ENCODE measurements at places on chromosomes 7 and 10. TPM values are rescaled to one million over a fixed set of nuclear protein-coding genes. Genes with fewer than 3 reads are reported as not detected.

- H3K4me3 ChIP-seq: no peak overlapping the region
- H3K27ac ChIP-seq: no peak overlapping the region
- DNase-seq: no peak
- no peaks in the 10 kb centered on the region for H3K4me1 ChIP-seq
- no peaks in the 10 kb centered on the region for H3K36me3 ChIP-seq
- H3K27me3 ChIP-seq: peaks cover 2% of the 10 kb centered on the region
Measured at GRCh38 chr7:155418304-155418703, 39.6 kb upstream of the EN2 start.

- peaks cover 6% of the 10 kb centered on the region for H3K4me1 ChIP-seq
- no peaks in the 10 kb centered on the region for H3K36me3 ChIP-seq
- no peaks in the 10 kb centered on the region for H3K27me3 ChIP-seq
- no peak for DNase-seq
- H3K27ac ChIP-seq: no peak overlapping the region
- H3K4me3 ChIP-seq: no peak overlapping the region
Measured at GRCh38 chr10:12720217-12720981, 281.1 kb downstream of the CCDC3 start.

DNA sequence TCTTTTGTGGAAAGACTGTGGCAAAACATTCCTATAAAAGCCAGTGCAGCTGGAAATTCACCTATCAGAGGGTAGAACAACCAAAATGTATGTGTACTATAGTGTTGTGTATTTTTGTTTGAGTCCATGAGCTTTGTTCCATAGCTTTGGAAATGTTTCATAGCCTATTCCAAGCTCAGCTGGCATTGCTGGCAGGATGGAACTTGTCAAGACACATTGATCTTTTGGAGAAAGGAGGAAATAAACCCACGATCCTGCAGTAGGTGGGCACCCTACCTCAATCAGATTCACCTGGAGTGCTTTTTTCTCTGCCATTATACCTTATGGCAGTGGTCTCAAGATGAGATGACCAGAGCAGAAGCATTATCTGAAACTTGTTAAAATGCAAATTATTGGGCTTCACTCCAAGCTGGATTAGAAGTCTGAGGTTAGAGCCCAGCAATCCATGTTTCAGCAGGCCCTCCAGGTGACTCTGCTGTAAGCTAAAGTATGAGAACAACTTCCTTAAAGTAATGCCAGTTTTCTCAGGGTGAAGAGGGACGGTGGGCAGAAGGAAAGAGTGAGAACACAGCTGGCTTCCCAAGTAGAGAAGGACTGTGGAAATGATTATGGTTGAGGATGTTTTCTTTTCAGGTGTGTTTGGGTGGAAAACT is 30.3 kb upstream of the CDK1 start:
- no peaks in the 10 kb centered on the region for H3K4me1 ChIP-seq
- no peaks in the 10 kb centered on the region for H3K36me3 ChIP-seq
- H3K27ac ChIP-seq: no peak overlapping the region
- no peak for DNase-seq
- no peak overlapping the region for H3K4me3 ChIP-seq

CNTNAP2 gene
- total RNA-seq: 0.03 TPM

- no peak overlapping the region for H3K4me3 ChIP-seq
- no peaks in the 10 kb centered on the region for H3K27me3 ChIP-seq
- no peak overlapping the region for H3K27ac ChIP-seq
- H3K36me3 ChIP-seq: no peaks in the 10 kb centered on the region
- no peak for DNase-seq
Measured at GRCh38 chr7:126040114-126041045, 1110.8 kb upstream of the POT1 start.

- H3K27me3 ChIP-seq: peaks cover 3% of the 10 kb centered on the region
- no peaks in the 10 kb centered on the region for H3K4me1 ChIP-seq
- H3K27ac ChIP-seq: no peak overlapping the region
- H3K36me3 ChIP-seq: no peaks in the 10 kb centered on the region
- no peak for DNase-seq
Measured at GRCh38 chr7:37448011-37448635, 541 bp downstream of the ELMO1 start.

TACR2 gene
- total RNA-seq: 0.21 TPM

DNA sequence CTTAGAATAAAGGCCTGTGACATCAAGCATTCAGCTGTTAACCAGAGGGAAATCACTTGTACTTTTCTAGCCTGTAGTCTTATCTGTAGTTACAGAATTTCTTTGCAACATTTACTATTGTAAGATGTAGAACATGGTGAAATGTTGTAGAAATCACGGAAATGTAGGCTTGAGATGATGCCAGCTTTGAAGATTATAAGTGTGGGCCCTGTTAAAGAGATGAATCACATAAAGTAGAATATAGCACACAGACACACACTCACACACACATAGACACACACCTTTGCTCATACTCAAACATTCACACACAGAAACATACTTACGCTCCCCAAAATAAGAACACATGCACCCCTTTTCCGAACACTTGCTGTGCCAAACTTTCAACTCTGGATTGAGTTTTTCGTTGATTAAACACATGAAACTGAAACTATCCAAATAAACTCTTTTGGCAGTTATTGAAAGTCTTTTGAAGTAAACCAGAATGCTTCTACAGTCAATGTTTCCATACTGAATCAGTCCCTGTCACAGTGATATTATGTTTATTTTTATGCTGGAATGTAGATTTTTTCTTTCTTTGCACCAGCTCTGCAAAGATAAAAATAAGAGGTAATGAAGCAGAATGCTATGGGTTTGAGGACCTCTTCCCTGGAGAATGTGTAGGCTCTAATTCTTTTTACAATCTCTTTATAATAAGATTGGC is 230.3 kb upstream of the MEOX2 start:
- no peak overlapping the region for H3K4me3 ChIP-seq
- DNase-seq: no peak
- no peaks in the 10 kb centered on the region for H3K27me3 ChIP-seq
- no peaks in the 10 kb centered on the region for H3K36me3 ChIP-seq
- no peaks in the 10 kb centered on the region for H3K4me1 ChIP-seq

TDRD1 gene
- total RNA-seq: not detected

GRCh38 chr10:122034149-122034756 is 45.3 kb downstream of the TACC2 start:
- DNase-seq: no peak
- no peak overlapping the region for H3K4me3 ChIP-seq
- no peaks in the 10 kb centered on the region for H3K36me3 ChIP-seq
- peaks cover 21% of the 10 kb centered on the region for H3K4me1 ChIP-seq
- H3K27me3 ChIP-seq: no peaks in the 10 kb centered on the region

- no peak overlapping the region for H3K27ac ChIP-seq
- H3K4me1 ChIP-seq: peaks cover 5% of the 10 kb centered on the region
- peak overlapping the region; percentile 57 for H3K4me3 ChIP-seq
- DNase-seq: no peak
- H3K27me3 ChIP-seq: peaks cover 15% of the 10 kb centered on the region
Measured at GRCh38 chr7:69596723-69597277, 1.5 kb upstream of the AUTS2 start.

DNA sequence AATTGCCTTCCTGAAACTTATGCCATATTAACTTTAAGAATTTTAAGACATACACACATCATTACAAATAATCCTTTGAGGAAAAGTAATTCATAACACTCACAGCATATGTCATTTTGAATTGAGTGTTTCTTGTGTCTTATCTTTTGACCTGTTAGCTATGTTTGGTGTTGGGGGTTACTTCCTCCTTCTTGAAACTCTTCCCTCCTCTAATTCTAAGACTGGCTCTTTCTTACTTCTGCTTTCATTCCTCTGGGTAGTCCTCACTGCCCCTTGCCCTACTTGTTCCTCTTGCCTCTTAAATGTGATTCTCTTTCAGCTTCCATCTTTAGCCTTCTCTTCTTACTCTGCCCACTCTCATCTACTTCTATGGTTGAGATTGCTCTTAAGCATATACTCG is 28.3 kb upstream of the PIP4K2A start:
- no peaks in the 10 kb centered on the region for H3K36me3 ChIP-seq
- H3K27ac ChIP-seq: no peak overlapping the region
- H3K27me3 ChIP-seq: no peaks in the 10 kb centered on the region
- no peak for DNase-seq
- no peaks in the 10 kb centered on the region for H3K4me1 ChIP-seq

- no peaks in the 10 kb centered on the region for H3K36me3 ChIP-seq
- DNase-seq: no peak
- H3K4me3 ChIP-seq: peak overlapping the region; percentile 50
- peaks cover 16% of the 10 kb centered on the region for H3K4me1 ChIP-seq
- H3K27me3 ChIP-seq: no peaks in the 10 kb centered on the region
Measured at GRCh38 chr7:100896732-100897608, 1.3 kb upstream of the ACHE start.

GRCh38 chr10:45589009-45589408 is 83.6 kb downstream of the ZFAND4 start:
- no peaks in the 10 kb centered on the region for H3K36me3 ChIP-seq
- no peak for DNase-seq
- H3K27me3 ChIP-seq: no peaks in the 10 kb centered on the region
- H3K4me3 ChIP-seq: no peak overlapping the region

- H3K4me1 ChIP-seq: no peaks in the 10 kb centered on the region
- no peak overlapping the region for H3K4me3 ChIP-seq
- H3K27ac ChIP-seq: no peak overlapping the region
- no peaks in the 10 kb centered on the region for H3K27me3 ChIP-seq
Measured at GRCh38 chr10:72419241-72419640, 64.5 kb upstream of the DNAJB12 start.

GRCh38 chr10:124157271-124157681 is 63.9 kb upstream of the CHST15 start:
- peaks cover 40% of the 10 kb centered on the region for H3K4me1 ChIP-seq
- H3K27me3 ChIP-seq: no peaks in the 10 kb centered on the region
- peak overlapping the region; percentile 76 for H3K27ac ChIP-seq
- no peak overlapping the region for H3K4me3 ChIP-seq

GRCh38 chr7:132065193-132065988 is 509.0 kb upstream of the PODXL start:
- peak; percentile 88 for DNase-seq
- no peak overlapping the region for H3K4me3 ChIP-seq
- H3K4me1 ChIP-seq: peaks cover 4% of the 10 kb centered on the region
- no peak overlapping the region for H3K27ac ChIP-seq
- H3K36me3 ChIP-seq: no peaks in the 10 kb centered on the region

HTRA1 gene
- 32.8 TPM for total RNA-seq

GRCh38 chr7:28588602-28589001 is 176.3 kb downstream of the CREB5 start:
- H3K27ac ChIP-seq: no peak overlapping the region
- H3K27me3 ChIP-seq: no peaks in the 10 kb centered on the region
- no peaks in the 10 kb centered on the region for H3K4me1 ChIP-seq
- no peak overlapping the region for H3K4me3 ChIP-seq
- H3K36me3 ChIP-seq: no peaks in the 10 kb centered on the region
- DNase-seq: no peak

PODXL gene
- total RNA-seq: 32.3 TPM

DNA sequence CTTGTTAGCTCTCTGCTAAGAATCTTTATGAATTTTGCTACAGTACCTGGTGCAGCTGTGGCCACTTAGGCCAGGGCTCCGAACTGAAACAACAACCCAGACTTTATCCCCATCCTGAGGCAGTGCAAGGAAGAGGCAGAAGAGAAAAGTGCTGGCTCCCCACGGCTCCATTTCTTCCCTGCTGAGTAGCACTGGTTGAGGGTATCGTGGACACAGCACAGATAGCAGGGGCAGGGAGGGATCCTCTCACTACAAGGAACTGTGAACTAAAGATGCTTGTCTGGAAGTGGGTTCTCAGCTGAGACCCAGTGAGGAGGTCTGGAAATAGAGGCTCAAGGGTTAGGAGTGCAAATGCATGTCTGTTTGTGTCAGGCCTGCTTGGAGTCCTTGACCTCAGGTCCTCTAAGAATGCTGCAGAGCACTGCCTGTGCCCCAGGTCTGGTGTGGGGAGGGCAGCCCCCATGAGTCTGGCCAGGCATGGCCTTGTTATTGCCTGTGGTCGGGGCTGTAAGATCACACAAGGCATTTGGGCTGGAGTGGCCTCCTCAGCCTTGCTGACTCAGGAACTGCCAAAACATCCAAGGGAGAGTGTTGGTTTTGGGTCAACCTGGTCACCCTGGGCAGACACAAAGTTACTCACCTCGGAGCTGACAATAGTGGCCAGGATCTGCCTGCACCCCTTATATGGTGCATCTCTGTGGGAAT is 58.1 kb downstream of the DMBT1 start:
- peaks cover 5% of the 10 kb centered on the region for H3K27me3 ChIP-seq
- no peaks in the 10 kb centered on the region for H3K36me3 ChIP-seq
- no peak overlapping the region for H3K4me3 ChIP-seq
- no peaks in the 10 kb centered on the region for H3K4me1 ChIP-seq

DNA sequence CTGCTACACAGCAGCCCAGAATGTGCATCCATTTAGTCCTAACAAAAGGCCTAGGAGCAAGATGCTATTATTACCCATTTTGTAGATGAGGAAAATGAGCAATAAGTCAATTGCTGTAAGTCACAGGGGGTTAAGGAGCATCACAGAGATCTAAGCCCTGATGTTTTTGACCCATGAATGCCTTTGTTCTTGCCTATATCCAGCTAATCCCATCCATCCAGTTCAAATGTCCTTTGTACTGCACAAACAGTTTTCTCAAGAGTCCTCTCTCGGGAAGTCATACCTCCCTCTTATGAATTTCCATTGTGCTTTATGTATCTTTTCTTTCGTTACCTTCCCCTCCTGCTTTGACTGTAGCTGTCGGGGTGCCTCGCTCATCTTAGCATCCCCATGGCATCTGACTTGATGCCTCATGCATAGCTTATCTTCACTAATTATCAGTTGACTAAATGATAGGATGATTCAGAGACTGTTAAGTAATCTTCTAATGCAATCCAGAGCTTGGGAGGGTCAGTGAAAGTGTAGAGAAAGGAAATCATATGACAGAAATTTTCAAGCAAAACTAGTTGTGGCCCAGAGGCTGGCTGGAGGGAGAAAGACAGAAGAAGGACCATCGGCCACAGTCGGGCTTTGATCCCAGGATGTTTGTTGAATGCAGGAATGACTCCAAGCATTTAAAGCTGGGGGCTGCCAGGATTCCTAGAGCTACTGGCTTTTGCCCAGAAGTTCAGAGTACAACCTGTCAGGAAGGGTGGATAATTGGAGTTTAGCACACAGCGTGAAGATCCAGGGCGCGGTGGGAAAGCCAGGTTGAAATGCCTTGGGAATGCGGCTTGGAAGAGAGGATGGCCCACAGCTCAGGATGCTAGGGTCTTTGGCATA is 23.5 kb downstream of the BLVRA start:
- no peak for DNase-seq
- no peak overlapping the region for H3K27ac ChIP-seq
- H3K27me3 ChIP-seq: no peaks in the 10 kb centered on the region

GRCh38 chr10:79910344-79910743 is 38.6 kb downstream of the SFTPD start:
- no peak overlapping the region for H3K27ac ChIP-seq
- no peak overlapping the region for H3K4me3 ChIP-seq
- no peaks in the 10 kb centered on the region for H3K4me1 ChIP-seq
- H3K27me3 ChIP-seq: peaks cover 40% of the 10 kb centered on the region
